ENCODE measurements at places on chromosomes 12 and 14.

DNA sequence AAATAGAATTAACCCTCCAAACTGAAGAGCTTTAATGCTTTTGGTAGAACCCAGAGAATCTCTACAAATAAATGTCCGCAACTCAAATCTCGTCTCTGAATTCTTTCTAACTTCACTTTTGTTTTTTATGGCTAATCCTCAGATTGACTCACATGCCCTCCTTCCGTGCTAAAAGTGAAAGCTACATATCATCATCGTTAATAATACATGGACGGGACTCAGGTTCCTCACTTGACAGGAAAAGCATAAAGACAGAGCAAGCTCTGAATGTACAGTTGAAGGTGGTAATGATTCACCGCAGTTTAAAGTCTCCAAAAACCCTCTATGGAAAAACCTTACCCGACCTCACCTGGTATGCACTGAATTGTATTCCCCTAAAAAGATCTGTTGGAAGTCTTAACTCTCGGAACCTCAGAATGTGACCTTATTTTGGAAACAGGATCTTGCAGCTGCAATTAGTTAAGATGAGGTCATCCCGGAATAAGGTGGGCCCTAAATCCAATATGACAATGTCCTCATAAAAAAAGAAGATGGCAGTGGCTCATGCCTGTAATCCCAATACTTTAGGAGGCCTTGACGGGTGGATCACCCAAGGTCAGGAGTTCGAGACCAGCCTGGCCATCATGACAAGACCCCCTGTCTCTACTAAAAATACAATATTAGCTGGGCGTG, 147.4 kb upstream of the FOXN3 start:
- DNase-seq, result no peak

GRCh38 chr12:111597831-111598636, 1.1 kb downstream of the ATXN2 start:
- DNase-seq, result peak; percentile 2

DNA sequence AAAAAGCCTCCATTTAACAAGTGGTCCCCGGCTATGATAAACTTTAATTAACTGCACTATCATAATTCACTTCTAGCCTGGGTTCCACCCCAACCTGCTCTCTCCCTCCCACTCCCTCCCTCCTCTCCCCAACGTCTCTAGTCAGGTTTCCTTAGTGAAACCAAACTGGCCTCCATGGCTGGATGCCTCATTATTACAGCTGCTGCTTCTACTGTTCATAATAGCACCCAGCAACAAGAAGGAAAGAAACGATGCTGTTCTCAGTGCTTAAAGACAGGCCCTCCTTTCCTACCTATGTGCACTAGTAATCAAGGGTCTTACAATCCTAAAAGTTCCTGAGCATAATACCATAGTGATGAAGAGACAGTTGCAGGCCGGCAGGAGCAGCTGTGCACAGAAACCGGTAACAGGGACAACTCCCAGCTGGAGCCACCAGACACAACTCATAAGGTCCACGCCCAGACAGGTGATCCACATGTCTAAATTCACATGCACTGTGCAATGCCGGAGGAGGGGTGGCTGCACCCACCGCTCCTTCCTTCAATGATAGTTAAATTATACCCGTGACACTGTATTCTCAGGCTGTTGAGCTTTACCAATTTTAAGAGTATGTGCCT, 6.2 kb downstream of the IRF2BPL start:
- DNase-seq, result no peak

GRCh38 chr14:90848944-90849731, 32.9 kb upstream of the TTC7B start:
- DNase-seq, result no peak

GRCh38 chr12:106586278-106586802, 3.5 kb downstream of the RFX4 start:
- DNase-seq, result no peak

GRCh38 chr12:49621651-49622500, 1.5 kb upstream of the PRPF40B start:
- DNase-seq, result no peak

GRCh38 chr12:7637615-7638014, 28.1 kb downstream of the APOBEC1 start:
- no peak for DNase-seq

DNA sequence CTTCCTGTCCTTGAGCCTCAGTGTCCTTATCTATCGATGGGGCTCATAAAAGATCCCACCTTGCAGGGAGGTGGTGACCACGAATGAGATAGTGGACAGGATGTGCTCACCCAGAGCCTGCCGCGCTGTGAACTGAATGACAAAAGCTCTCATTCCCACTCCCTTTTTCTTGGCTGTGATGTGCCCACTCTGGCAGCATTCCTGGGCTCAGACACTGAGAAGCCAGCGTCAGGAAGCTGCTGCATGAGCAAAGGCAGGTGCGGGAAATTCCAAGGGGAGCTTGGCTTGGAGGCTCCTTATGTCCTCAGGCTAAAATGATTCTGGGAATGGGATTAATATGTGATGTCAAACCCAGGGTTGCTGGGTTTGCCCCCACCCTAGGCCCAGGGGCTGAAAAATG, 61.6 kb downstream of the EFCAB11 start:
- no peak for DNase-seq

DNA sequence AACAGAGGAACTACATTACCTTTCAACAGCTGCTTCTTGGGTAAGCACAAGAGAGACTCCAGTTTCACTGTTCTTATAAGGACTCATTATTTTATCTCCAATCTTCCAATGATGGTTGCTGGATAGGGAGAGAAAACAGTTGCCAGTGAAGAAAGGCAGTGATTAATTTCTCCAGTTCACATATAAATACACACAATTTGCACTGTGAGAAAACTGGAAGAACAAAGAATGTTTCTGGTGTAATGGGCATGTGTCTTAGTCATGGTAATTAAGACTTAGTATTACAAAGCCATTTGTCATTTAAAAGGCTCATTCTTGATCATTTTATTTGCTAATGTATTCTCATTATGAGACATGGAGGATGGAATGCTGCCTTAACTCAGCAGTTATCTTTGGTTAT, 78.0 kb upstream of the FAR2 start:
- DNase-seq, result no peak

Data from NCI-H1092 (cell line).